ENCODE measurements at places on chromosomes 16 and 17.

GRCh38 chr17:7479213-7480088 lies at the start of gene ZBTB4:
ZBTB4 (minus strand) TSS chr17:7479631; CDS start chr17:7466801, 12,830 bp downstream.
- peak; percentile 86 for DNase-seq

- DNase-seq: no peak
These were observed 293.7 kb downstream of the SEC14L1 start for GRCh38 chr17:77434136-77435114.

GRCh38 chr16:2777903-2778629 lies 986 bp upstream of the ELOB start:
- DNase-seq: no peak

DNA sequence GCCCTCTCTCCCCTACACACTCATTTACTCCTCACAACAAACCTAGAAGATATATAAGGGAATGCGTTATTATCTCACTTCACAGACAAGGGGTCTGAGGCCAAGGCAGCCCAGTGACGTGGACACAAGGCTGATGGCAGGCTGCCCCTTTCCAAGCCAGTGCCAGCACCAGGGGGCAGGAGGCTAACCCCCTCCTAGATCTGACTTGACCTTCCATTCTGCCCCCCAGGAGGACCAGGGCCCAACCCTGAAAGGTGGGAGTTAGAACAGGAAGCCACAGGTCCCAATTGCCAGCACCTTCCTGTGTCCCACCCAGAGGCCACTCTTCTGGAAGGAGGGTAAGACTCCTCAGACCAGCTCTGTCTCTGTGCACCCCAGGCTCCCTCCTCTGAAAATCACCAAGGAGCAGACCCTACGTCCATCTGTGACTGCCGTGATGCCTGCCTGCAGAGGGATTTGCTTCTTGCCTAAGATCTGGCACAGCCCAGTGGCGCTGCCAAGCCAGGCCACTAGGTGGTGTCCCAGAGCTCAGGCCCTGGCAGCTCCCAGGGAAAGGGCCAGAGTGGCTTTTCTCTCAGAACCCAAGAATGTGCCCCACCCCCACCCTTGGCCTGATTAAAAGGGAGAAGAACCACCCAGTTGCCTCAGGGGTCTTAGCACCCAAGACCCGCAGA lies 42.4 kb upstream of the MRPS23 start:
- DNase-seq: peak; percentile 97

DNA sequence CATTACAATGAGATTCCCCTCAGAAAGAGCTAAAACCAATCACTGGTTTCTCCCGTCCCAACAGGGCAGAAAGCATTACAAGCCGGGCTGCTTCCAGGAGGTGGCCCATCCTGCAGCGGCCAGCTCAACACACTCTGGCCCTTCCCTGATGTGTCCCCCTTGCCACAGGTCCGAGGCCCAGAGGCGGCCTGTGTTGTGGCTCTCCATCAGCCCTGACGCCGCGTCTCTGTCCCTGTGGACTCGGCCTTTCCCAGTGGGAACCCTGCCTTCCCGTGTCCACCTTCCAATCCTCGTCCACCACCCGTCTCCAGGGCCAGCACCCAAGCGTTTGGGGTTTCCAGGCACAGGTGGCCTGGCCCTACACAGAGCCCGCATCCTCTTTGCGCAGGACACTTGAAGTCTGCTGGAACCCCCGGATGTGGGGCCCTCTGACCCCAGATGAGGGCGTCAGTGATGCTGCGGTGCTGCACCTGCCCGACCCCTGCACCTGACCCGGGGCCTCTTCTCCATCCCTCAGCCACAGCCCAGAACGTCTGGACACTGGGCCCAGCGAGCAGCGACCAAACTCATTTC lies 21.1 kb downstream of the RAB40B start:
- no peak for DNase-seq

- DNase-seq: no peak
These were observed 188.1 kb upstream of the XYLT1 start for GRCh38 chr16:17658881-17659280.

DNA sequence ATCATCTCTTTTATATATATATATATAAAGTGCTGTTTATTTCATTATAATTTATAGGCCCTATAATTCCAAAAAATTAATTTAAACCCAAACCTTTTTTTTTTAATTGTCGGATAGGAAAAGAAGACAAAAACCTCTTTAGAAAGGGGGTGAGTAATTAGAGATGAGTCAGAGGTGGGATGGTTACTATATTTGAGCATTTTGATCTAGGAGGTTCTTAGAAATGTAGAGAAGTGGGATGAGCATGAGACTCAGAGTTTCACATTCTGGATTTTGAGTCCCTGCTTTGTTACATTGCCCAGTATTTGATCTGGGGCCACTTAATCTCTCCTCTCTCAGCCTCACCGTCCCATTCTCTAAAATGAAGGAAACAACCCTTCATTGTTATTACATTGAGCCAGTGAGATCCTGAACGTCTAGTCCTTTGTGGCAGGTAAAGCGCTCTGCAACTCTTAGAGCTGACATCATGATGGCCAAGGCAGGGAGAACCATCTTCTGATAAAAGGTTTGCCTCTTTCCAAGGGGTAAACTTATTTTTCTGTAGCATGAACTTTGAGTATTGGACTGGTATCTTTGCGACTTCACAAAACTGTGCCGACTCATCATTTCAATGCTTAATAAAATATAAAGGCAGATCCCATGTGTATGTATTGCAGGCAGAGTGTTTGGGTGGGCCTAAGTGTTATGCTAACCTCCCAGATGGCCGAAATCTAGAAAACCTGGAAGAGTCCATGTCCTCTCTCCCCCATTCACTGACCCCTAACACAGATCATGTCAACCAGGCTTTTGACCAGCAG lies 21.3 kb downstream of the HS3ST3B1 start:
- DNase-seq: no peak

- DNase-seq: peak; percentile 79
These were observed 11.4 kb downstream of the CTNS start for GRCh38 chr17:3647769-3648555.

GRCh38 chr17:7789131-7789530 lies 44.9 kb upstream of the KDM6B start:
- DNase-seq: no peak

DNA sequence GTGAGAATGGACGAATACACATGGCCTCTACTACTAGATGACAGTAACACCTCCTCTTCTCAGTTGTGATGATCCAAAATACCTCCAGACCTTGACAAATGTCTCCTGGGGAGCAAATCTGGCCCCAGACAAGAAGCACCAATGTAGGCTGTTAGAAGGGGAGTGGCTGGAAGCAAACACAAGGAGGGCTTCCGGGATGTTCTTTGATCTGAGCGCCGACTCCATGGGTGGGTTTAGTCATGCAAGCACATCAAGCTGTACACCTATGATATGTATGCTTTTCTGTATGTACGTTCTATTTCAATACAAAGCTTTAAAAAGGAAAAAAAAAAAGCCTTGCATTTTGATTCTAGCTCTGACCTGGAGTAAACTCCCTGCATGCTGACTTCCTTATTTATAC lies 61.4 kb downstream of the ARHGAP17 start:
- no peak for DNase-seq

DNA sequence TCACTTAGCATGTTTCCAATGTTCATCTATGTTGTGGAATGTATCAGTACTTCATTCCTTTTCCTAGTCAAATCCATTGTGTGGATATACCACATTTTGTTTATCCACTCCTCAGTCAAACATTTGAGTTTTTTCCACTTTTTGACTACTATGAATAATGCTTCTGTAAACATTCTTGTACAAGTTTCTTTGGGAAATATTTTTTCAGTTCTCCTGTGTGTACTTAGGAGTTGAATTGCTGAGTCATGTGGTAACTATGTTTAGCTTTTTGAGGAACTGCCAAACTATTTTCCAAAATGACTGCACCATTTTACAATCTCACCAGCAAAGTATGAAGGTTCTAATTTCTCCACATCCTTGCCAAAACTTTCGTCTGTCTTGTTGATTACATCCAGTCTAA lies 223.7 kb upstream of the AXIN2 start:
- peak; percentile 39 for DNase-seq

GRCh38 chr17:75033346-75034235 lies 13.2 kb downstream of the ATP5PD start:
- peak; percentile 100 for DNase-seq

DNA sequence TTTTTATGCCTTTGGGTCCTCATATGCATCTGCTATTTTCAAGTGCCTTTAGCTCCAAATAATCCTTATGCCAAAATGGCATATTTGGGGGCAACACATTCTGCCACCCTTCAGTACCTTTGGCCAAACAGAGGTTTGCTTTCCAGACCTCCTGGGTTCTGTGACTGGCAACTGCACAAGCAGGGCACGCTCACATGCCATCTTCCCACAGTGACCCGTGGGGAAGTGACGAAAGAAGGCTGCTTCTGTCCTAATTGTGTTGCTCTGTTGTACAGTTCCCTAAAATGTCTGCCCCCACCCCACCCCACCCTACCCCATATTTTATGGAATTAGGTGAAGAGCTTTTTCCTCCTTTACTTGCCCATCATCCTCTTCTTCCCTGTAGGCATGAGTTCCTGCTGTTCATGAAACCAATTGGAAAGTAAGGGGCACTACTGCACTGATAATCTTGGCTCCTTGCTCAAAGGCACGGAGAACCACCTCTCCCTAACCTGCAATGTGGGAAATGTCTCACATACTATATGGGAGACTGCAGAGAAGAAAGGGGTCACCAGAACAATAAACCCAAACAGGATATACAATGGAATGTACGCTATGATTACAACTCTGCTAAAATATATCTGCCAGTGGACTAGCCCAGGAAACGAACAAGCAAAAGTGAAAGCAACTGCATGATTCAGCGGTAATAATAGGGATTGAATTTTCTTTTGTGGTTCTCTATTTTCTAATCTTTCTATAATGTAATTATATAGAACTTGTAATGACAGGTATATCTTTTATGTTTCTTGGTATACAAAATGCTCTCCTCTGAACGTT lies 3.3 kb upstream of the SLFN12L start:
- DNase-seq: no peak

- DNase-seq: peak; percentile 96
These were observed at the start of gene TSR1 for GRCh38 chr17:2336215-2336851. TSR1 (minus strand) TSS chr17:2336457; CDS start chr17:2336427, 30 bp downstream.

- DNase-seq: no peak
These were observed 73.3 kb downstream of the N4BP1 start for GRCh38 chr16:48536614-48537200.

GRCh38 chr17:7417056-7417655 lies 3.0 kb upstream of the SPEM1 start:
- no peak for DNase-seq

DNA sequence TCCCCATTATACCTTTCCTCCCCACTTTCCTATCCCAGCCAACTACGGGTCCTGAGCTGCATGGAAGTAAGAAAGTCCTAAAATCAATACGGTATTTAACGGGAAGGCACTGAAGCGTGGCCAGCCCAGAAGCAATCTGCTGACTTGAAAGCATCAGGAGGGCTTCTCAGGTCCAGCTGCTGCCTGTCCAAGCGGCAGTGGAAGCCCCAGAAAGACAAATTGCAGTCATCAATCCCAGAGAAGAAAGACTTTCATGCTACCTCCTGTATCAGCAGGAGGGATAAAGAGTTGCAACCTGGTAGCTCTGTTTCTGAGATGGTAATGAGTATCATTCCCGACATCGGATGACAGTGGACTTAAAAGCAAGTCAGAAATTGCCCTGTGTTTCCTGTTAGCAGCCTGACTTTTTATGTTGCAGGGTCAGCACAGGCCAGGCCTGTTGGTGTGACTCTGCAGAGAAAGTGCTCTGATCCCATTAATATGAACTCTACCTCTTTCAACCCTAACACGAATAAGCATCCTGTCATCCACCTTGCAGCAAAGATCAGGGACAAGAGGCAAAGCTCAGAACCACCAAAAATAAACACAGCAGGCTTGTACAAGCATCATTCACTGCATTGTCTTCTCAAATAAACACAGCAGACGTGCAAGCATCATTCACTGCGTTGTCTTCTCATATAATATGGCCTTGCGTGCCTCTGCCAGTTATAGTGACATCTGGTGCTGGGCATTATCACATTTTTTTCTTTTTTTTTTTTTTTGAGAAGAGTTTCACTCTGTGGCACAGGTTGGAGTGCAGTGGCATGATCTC lies 358.6 kb upstream of the CDH11 start:
- peak; percentile 75 for DNase-seq

GRCh38 chr17:65856865-65857264 lies 295.4 kb upstream of the AXIN2 start:
- DNase-seq: no peak

DNA sequence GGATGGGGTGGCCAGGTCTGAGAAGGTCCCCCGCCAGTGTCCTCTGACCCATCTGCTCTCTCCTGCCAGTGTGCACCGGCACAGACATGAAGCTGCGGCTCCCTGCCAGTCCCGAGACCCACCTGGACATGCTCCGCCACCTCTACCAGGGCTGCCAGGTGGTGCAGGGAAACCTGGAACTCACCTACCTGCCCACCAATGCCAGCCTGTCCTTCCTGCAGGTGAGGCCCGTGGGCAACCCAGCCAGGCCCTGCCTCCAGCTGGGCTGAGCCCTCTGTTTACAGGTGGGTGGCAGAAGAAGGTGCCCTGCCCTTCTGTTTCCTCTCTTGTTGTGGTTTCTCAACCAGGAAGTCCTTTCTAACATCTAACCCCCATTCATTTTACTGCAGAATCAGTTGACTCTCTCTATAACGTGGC lies 7.1 kb downstream of the ERBB2 start:
- no peak for DNase-seq

- DNase-seq: peak; percentile 63
These were observed 193.4 kb upstream of the CDH11 start for GRCh38 chr16:65315081-65315780.

GRCh38 chr17:8121681-8122421 lies 2.1 kb downstream of the HES7 start:
- peak; percentile 78 for DNase-seq

DNA sequence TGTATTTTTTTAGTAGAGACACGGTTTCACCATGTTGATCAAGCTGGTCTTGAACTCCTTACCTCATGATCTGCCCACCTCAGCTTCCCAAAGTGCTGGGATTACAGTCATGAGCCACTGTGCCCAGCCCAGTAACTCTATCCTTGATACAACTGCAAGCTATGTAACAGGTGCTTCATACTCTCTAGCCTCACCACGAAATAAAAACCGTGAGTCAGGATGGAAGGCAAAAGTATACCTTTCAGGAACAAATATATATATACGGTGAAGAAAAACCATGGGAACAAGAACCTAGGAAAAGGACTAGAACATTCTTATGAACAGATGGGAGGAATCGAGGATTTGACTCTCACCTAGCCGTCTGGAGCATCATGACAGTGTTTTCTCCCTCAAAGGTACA lies 9.6 kb upstream of the FBF1 start:
- DNase-seq: no peak

GRCh38 chr17:14289162-14289561 lies 11.7 kb upstream of the HS3ST3B1 start:
- no peak for DNase-seq

DNA sequence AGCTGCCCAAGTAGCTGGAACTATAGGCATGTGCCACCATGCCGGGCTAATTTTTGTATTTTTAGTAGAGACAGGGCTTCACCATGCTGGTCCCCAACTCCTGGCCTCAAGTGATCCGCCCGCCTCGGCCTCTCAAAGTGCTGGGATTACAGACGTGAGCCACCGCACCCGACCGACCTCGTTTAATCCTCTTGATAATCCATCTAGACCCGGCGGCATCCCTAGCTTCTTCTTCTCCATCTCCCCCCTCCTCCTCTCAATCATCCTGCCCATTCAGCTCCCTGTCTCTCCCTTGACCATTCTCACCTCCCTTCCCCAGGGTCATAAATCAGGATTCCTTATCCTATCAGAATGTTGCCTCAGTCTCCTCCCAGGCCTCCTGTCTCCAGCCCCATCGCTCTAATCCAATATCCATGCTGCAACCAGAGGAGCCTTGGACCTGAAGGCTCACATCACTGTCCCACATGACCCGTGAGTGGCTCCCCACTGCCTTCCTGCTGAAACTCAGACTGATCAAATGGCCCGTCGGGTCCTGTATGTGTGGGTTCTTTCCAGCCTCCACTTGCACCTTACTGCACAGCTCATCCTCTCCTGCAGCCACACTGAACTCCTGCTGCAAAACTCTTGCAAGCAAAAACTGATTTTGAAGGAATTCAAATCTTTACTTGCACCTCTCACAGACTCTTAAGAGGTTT lies 74.1 kb upstream of the CDH5 start:
- no peak for DNase-seq
